NCI-H1048 (cell line): ENCODE measurements at places on chromosomes 7 and 10.

- no peak for DNase-seq
Observed at GRCh38 chr10:35204650-35205319, 78.1 kb downstream of the CREM start.

- no peak for DNase-seq
Observed at GRCh38 chr10:89037096-89037495, 46.5 kb downstream of the FAS start.

DNA sequence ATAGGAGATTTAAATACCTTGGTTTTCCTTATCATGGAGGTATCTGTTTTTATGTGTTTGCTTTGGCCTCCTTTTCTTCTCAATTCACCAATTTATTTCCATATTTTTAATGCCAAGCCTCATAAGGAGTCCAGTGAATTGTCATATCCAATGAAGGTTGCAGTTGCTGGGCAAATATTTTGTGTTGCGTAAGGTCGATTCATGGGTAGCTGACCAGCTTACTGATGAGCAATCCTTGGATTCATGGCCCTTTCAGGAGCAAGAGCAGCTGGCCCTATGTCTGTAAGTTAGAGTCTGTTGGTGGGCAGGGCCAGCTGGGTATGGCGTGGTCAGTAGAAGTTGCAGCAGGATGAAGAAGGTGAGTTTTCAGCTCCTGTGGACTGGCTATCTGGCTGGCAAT, 182.9 kb downstream of the PFKFB3 start:
- DNase-seq = no peak

- no peak for DNase-seq
Observed at GRCh38 chr10:52316500-52316899, 2.4 kb downstream of the DKK1 start.

DNA sequence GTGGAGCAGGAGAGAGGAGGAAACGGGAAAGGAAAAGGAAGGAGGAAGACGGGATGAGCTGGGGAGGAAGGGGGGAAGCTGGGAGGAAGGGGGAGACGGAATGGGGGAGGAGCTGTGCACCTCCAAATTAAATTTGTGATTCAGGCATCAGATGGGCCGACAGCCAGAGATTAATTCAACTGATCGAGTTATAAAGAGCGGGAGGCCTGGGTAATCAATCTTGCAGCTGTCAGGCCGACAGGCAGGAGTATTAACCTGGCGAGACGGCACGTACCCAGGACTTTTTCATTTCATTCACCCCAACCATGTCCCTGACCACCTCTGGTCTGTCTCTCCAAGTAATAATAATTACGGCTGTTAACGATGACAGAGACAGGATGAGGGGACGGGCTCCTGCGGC, 26.2 kb downstream of the KAZALD1 start:
- DNase-seq = no peak

GRCh38 chr7:2126621-2127020, 106.1 kb downstream of the MAD1L1 start:
- no peak for DNase-seq

- DNase-seq = no peak
Observed at GRCh38 chr10:24569828-24570657, 153.6 kb downstream of the ARHGAP21 start.

DNA sequence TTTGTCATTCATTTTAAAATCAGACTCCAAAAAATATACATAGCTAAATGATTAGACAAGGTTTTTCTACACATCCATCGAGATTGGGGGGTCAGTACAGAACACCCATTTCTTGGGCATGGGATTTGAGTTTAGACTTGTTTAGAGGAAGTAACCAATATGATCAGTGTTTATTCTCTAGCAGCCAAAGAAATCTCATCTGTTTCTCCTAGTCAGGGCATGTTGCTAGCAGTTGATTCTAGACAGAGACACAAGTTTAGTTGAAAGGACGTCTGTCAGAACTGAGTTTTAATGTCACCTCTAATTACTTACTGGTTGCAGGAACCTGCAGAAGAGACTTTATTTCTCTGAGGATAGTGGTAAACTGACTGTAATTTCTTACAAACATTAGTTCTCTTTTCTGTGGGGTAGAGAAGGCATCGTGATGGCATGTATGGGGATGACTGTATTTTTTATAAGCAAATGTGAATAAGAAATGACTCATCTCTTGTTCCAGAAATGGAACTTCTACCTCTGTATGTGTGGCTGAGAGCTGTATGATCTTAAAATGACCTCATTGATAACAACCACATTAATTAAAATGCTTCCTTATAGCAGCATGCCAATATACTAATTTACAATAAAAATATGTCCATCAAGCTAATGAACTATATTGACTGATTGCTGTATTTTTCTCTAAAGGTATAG, 30.6 kb upstream of the RHOBTB1 start:
- no peak for DNase-seq

- DNase-seq = no peak
Observed at GRCh38 chr7:91291902-91292301, 27.7 kb downstream of the FZD1 start.

GRCh38 chr10:4776234-4776638, 49.8 kb upstream of the AKR1E2 start:
- no peak for DNase-seq

DNA sequence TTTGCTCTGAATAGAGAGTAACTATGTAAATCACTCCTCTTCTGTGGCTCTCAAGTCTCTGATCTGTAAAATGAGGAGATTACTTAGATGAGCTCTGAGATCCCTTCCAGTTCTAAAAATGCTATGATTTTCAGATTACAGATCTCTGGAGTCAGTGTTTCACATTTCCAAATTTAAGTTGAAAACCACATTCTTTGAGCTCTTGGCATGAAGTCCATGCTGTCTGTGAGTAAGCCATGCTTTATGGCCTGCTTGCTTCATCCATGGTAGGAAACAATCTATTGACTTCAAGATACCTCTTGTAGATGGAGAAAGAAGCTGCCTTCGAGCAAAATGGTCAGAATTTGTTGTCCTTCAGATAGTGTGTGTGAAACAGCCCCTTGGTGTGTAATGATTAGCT, 64.9 kb downstream of the CELF2 start:
- DNase-seq = no peak

DNA sequence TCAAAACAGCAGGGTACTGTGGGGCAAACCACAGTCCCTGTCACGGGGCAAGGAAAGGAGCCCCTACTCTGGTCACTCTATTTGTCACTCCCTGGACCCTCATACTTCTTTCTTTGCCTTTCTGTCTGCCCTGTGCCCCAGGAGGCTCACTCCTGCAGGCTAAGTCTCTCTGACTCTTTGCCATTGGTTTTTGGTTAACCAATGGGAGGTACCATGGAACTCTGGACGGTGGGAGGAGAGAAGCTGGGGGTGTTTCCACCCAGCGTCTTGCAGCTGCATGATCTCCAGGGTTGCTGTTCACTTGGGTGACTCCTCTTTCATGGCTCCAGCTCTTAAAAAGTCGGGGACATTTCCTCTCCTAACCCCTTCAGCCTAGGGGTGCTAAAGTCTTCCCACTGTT, 15.4 kb upstream of the EIF5AL1 start:
- DNase-seq = no peak

DNA sequence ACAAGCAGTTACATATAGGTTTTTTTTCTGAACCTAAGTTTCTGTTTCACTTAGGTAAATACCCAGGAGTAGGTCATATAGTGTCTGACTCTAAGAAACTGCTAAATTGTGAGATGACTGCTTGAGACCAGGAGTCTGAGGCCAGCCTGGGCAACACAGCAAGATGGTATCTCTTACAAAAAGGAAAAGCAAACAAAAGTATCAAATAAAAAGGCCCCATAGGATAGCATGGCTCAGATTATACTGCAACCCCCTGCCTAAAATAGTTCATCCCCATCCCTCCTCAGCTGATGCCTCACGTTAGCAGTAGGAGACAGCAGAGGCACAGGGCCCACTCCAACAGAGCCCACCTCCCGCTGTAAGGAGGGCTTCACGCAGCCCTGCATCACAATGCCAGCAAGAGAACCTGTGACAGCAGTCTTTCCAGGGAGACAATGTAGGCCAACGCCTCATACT, 90.3 kb downstream of the SRPK2 start:
- no peak for DNase-seq

DNA sequence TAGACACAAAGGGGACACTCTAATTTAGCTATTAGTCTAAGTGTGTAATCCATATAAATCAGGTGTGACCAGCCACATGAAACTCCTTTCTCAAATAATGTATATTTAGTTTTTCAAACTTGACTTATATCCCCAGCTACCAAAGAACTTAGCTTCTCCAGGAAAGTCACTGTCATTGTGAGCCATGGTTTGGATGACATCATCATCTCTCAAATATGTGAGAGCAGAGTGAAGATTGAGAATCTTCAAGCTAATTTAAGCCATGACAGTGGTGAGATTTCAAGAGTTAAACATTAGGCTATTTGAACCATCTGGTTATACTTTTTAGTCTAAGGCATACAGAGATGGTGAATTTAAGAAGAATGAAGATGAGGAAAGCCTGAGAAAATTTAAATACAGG, 1165.6 kb downstream of the CNTNAP2 start:
- DNase-seq = no peak

GRCh38 chr7:73565675-73566340, 8.3 kb upstream of the BCL7B start:
- DNase-seq = no peak

DNA sequence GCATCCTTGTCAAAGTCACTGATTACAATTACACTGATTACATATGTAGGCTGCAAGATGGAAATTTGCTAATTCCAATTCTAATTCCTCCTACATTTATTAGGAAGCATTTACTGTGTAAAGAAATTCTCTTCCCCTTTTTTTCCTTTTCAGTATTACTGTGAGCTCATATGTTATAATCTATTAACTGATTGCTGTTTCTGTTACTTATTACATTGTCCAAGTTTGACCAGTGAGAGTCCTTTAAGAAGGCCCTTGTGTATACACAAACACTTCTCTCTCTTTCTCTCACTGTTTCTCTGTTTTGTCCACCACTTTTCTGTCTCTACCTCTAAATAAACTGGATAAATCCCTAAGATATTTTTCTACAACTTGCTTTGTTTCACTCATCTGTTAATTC, 31.5 kb downstream of the PHF14 start:
- DNase-seq = no peak

- no peak for DNase-seq
Observed at GRCh38 chr7:14988941-14989340, 86.4 kb upstream of the DGKB start.

GRCh38 chr7:112238852-112239610, 32.5 kb downstream of the ZNF277 start:
- no peak for DNase-seq

- no peak for DNase-seq
Observed at GRCh38 chr7:158996214-158997109, 140.1 kb downstream of the DYNC2I1 start.

DNA sequence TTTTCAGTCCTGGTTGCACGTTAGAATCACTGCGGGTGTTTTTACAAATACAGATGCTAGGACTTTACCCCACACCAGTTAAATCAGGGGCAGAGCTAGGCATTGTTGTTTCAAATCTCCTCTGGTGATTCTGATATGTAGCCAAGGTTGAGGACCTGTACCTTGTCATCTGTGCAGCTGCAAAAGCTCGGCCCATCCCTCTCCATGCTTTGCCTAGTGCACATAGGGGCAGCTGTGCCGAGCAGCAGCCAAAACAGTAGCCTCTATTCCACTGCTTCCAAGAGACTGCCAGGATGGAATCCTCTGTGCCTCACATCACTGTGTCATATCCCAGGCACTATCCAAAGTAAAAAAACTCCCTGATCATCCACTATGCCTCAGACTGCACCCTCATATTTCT, 181.3 kb downstream of the CDK14 start:
- no peak for DNase-seq

DNA sequence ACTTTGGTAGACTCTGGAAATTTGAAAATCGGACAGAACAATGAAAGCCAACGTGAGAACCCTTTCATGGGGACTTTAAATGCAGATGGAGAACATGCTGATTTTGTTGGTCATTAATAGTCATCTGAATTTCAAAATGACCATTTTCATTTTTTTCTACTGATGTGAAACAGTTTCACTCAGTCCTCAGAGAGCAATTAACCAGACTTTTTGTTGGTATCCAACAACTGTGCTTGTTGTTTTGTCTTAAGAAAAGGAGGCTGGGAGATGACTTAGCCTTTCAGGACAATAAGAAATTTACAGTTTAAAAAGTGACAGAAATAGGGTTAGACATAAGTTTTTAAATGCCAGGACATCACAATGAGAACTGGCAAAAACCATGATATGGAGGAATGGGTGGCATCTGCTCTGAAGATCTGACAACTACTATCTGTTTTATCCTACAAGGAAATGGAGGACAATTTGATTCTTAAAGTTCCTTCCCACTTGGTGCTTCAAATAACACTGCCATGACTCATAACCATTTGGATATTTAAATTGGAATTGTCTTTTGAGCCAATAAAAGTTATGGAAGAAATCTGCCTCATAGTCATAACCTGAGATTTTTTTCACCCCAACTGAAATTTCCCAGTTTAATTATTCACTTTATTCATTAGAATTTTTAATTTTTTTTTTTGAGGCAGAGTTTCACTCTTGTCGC, 87.2 kb upstream of the HPS1 start:
- no peak for DNase-seq

GRCh38 chr10:63455507-63455906, 10.3 kb downstream of the JMJD1C start:
- no peak for DNase-seq

DNA sequence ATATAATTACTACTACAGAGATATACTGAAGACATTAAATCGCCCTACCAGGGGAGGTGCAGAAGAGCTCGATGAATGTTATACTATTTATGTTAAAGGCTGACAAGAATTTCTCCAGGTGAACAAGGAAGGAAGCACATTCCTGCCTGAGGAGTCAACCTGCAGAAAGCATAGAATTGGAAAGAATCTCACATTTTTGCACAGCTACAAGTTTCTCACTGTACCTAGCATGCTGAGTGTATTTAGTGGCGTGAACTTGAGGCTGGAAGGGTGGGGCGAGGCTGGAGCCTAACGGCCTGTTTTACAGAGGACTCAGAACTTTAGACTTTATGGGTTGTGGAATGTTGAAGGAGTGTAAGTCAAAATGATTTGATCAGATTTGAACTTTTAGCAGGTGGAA, 373.6 kb upstream of the LRGUK start:
- no peak for DNase-seq

- DNase-seq = no peak
Observed at GRCh38 chr10:88949912-88950837, 2.4 kb downstream of the ACTA2 start.

GRCh38 chr10:32982911-32983909, 25.2 kb upstream of the ITGB1 start:
- no peak for DNase-seq

DNA sequence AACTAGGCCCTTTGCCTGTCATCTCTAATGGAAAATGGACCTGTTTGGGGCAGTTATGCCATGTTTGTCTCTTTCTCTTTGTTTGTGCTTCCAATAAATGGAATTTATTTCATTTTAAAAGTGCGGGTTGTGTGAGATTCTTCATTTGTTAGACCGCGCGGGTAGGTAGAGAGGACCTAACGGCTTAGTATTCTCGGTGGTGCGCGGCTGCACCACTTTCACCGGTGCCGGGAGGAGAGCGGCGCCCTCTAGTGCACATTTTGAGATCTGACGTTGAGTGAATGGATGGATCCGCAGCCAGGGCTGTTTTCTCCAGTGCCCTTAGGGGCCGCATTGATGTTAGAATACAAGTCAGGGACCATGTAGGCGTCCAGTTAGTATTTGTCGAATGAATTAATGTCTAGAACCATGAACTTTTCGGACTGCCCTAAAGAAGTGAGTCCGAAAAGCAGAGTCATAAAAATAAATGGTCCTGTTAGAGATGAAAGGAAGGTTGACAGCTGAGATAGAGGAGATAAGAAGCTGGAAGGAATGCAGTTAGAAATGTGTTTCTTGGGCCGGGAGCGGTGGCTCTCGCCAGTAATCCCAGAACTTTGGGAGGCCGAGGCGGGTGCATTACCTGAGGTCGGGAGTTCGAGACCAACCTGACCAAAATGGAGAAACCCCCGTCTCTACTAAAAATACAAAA, 29.3 kb upstream of the GIMAP8 start:
- DNase-seq = peak; percentile 51
